Fibroblast of the aortic adventitia (primary cell): ENCODE measurements at places on chromosomes 4 and X. TPM values are rescaled to one million over a fixed set of nuclear protein-coding genes. Genes with fewer than 3 reads are reported as not detected.
A peak's percentile ranks its signal among the peaks of the same experiment; 100 is the strongest.

The NFKB1 gene
- 17.3 and 21.3 TPM in 2 replicates for total RNA-seq

GRCh38 chr4:113636877-113637276 is 124.7 kb downstream of the CAMK2D start:
- DNase-seq: peak; percentile 81

- no peak for DNase-seq
Measured at GRCh38 chrX:29666366-29666765, 549.0 kb upstream of the MAGEB2 start.

DNA sequence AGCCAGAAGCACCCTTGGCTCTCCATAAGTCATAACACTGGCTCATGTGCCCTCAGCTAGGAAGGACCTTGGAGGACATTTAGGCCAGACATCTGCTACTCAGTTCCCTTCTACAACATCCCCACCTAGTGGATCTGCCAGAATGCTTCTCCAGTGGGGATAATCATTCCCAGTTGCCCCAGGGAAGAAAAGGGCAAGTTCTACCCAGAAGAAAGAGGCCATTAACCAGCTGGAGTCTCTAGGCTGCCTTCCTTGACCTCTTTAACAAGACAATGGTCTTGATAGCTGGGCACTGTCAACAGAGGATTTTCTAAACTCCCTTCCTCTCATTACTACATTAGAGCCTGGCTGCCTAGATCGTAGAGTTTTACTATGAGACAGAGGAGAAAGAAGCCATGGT is 42.0 kb downstream of the LGI2 start:
- DNase-seq: peak; percentile 74

- DNase-seq: no peak
Measured at GRCh38 chr4:54626113-54626512, 31.6 kb upstream of the KIT start.

DNA sequence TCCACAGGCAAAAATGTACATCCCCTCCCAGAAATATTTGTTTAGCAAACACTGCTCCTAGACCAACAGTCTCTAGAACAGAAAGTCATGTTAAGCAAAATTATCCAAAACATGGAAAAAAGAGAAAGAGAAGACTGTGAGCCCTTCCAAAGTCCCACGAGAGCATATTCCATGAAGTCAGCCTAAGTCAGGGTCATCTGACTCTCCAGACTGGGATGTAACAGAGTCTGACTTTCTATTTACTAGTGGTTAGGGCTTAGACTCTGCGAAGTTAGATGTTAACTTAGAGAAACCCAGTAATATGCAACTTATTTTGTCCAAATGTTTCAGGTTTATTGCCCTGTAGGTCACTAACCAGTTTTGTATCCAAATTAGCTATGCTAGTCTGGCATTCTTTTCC is 102.3 kb downstream of the MID1 start:
- DNase-seq: no peak

- DNase-seq: no peak
Measured at GRCh38 chr4:8077181-8078108, 81.2 kb downstream of the ABLIM2 start.

- DNase-seq: no peak
Measured at GRCh38 chr4:176002007-176002613, 63.5 kb upstream of the WDR17 start.
